ENCODE measurements at places on chromosomes 4 and X. TPM values are rescaled to one million over a fixed set of nuclear protein-coding genes. Genes with fewer than 3 reads are reported as not detected.

DNAAF6 gene
- total RNA-seq, result not detected

LINC00632 gene
- 626 TPM for total RNA-seq

DNA sequence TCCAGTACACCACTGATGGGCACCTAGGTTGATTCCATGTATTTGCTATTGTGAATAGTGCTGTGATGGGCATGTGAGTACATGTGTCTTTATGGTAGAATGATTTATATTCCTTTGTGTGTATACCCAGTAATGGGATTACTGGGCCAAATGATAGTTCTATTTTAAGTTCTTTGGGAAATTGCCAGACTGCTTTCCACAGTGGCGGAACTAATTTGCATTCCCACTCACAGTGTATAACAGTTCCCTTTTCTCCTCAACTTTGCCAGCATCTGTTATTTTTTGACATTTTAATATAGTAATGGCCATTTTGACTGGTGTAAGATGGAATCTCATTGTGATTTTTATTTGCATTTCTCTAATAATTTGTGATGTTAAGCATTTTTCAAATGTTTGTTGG, 25.9 kb downstream of the CC2D2A start:
- H3K27me3 ChIP-seq, result no peaks in the 10 kb centered on the region
- DNase-seq, result no peak
- H3K36me3 ChIP-seq, result peaks cover 8% of the 10 kb centered on the region

DNA sequence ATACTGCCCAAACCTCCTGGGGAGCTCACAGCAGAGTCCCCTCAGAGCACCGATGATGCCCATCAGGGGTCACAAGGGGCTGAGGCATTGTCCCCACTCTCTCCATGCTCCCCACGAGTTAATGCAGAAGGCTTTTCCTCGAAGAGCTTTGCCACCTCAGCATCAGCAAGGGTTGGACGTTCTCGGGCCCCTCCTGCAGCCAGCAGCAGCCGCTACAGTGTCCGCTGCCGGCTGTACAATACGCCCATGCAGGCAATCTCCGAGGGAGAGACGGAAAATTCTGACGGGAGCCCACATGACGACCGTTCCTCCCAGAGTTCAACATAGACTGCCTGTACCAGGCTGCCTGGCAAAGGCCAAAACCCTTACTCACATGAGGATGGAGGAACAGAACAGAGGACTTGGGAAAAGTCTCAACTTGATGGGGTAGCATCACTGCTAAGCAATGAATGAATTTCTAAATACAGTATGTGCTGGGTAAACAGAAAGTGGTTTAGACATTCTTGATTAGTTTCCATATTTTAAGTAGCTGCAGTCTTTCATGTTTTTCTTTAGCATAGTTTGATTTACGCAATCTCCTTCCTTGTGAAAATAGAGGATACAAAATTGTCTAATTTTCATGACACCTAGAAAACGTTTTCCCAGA, 5.0 kb upstream of the SCML1 start:
- peaks cover 6% of the 10 kb centered on the region for H3K4me1 ChIP-seq
- peaks cover 22% of the 10 kb centered on the region for H3K36me3 ChIP-seq
- no peaks in the 10 kb centered on the region for H3K27me3 ChIP-seq
- no peak for DNase-seq
- no peak overlapping the region for H3K4me3 ChIP-seq

DNA sequence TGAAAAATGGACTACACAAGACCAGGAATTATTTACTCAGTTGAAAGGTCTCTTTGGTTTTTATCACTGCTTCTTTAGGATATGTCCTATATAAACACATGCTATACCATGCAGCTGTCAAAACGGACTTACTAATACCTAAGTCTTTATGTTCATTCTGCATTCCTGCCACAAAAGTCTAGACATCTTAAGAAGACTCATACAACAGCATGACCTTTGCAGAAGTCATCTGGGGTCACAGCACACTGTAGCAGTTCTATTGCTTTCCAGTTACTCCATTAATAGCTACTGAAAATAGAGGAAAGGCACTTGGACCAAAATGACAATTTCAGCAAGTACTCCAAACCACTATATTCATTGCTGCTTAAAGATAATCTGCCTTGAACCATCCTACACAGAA, 53.2 kb downstream of the DDX60 start:
- H3K4me1 ChIP-seq, result peaks cover 8% of the 10 kb centered on the region
- H3K27ac ChIP-seq, result no peak overlapping the region
- H3K27me3 ChIP-seq, result no peaks in the 10 kb centered on the region

AVPR2 gene
- total RNA-seq, result not detected

SASH3 gene
- not detected for total RNA-seq

GRCh38 chrX:54178100-54178940, 4.7 kb downstream of the FAM120C start:
- H3K36me3 ChIP-seq, result no peaks in the 10 kb centered on the region
- peaks cover 52% of the 10 kb centered on the region for H3K4me1 ChIP-seq
- no peaks in the 10 kb centered on the region for H3K27me3 ChIP-seq

DNA sequence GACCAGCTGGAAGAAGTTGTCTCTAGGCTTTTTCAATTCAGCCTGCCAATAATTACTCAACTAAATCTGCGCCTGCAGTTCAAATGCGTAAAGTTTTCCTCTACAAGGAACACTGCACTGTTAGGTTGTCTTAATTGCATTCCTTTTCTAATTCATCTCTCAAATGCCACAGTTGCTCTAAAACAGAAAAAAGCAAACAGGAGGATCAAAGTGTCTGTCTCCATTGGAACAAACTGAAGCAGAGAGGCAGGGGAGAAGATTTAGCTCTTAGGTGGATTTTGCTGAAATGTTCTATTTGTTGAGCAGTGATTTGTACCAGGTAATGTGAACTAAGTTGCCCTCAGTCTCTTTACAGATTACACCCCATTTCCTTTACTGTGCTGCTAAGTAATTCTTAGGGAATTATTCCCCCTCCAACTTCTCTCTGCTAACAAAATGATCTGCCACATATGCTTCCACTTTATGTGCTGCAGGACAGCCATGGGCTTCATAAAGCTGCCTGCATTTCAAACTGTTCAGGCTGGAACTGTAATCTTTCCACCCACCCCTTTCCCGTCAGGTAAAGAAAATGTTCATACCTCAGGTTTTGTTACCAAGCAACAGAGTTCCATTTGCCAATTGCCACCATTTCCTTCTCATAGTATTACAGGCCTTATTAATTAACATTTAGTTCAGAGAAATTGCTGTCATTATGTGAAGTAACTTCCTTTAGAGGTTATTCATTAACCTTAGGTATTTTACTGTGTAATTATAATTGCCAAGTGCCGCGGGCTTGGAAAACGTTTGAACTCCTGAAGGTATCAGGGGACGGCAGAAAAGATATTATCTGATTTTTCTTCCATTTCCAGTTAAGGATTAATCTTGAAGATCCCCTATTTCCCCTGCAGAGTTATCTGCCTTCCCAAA, 149.3 kb downstream of the SPRY1 start:
- no peak for DNase-seq
- H3K4me1 ChIP-seq, result no peaks in the 10 kb centered on the region
- H3K27me3 ChIP-seq, result peaks cover 7% of the 10 kb centered on the region
- no peak overlapping the region for H3K4me3 ChIP-seq
- H3K36me3 ChIP-seq, result peaks cover 9% of the 10 kb centered on the region

DNA sequence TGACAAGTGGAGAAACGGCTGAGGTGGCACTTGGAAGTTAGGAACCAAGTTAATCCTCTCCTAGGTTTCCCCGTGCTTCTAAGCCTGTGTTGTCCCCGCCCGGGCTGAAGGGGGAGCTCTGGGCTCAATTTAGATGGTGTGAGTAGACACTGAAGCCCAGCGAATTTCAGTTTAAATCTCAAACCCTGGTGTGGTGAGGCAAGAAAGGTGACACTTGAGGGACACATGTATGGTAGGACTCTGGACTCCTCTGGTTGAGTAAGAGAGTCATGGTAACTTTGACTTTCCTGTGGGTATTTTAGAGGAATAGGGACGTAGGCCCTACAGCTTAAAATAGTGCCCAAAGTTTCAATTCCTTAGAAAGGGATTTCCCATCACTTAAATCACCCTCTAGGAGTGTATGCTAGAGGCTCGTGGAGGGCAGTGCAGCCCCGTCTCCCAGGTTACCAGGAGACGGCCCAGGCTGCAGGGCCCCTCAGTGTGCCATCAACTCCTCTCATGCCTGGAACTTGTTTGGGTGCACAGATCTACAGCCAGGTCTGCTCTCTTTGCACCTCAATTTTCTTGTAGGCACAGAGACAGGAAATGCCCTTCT, 24.0 kb downstream of the HAND2 start:
- H3K36me3 ChIP-seq, result peaks cover 14% of the 10 kb centered on the region
- no peak overlapping the region for H3K4me3 ChIP-seq
- peaks cover 13% of the 10 kb centered on the region for H3K4me1 ChIP-seq
- peaks cover 76% of the 10 kb centered on the region for H3K27me3 ChIP-seq
- no peak overlapping the region for H3K27ac ChIP-seq
- no peak for DNase-seq

GRCh38 chr4:35835893-35836292, 408.4 kb downstream of the ARAP2 start:
- H3K27me3 ChIP-seq, result no peaks in the 10 kb centered on the region
- no peak overlapping the region for H3K4me3 ChIP-seq
- H3K27ac ChIP-seq, result no peak overlapping the region
- no peaks in the 10 kb centered on the region for H3K36me3 ChIP-seq
- H3K4me1 ChIP-seq, result no peaks in the 10 kb centered on the region

ATP1B4 gene
- total RNA-seq, result not detected

DNA sequence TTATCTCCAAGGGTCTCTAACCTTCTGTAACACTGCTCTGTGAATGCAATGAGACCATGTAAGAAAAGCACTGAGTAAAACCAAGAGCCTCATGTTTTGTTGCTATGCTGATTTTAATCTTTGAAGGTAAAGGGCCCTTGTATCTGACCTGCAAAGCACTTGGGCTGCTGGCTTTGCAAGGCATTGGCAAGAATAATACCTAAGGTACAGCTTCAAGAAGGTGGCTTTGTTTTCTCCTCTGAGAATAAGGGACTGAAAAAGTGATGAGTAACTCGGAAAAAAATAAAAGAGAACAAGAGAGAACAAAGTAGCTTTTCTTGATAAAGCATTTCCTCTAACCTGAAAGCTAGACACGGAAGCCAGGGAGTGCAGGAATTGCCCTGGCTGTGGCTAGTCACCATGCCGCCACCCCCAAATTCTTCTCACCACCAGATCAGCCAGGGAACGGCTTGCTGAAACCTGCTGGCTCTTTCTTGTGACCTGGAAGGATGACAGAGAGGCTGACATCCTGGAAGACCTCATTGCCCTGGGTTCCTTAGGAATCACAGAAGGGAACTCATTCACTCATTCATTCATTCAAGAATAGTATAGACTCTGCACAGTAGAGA, 41.8 kb upstream of the HS3ST1 start:
- H3K27ac ChIP-seq, result no peak overlapping the region
- H3K36me3 ChIP-seq, result no peaks in the 10 kb centered on the region
- no peaks in the 10 kb centered on the region for H3K27me3 ChIP-seq

DNA sequence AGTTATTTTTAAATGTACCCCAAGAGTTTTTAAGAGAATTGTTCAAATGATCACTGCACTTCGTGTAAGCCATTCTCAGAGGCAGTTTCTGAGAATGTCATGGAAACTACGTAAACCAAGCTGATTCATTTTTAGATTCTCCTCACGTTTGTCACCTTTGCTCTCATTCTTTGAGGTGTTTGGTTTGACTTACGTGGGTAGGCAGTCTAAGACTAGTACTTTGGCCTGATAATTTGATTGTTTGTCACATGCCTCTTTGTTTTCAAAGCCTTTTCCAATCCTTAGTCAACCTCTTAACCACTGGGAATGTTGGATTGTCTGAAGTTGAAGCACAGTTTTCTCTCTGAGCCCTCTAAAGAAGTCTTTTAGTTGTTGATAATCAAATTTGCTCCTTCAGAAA, 10.5 kb downstream of the SEPTIN11 start:
- peaks cover 26% of the 10 kb centered on the region for H3K36me3 ChIP-seq
- peaks cover 87% of the 10 kb centered on the region for H3K4me1 ChIP-seq
- H3K27me3 ChIP-seq, result no peaks in the 10 kb centered on the region
- DNase-seq, result no peak
